A549 (cell line): ENCODE measurements at places on chromosomes 1 and 21.
A peak's percentile ranks its signal among the peaks of the same experiment; 100 is the strongest.

GRCh38 chr1:67721650-67722291 is 36.8 kb downstream of the GADD45A start:
- DNase-seq: no peak

- DNase-seq: no peak
Observed at GRCh38 chr1:216932424-216932823, 209.2 kb upstream of the ESRRG start.

DNA sequence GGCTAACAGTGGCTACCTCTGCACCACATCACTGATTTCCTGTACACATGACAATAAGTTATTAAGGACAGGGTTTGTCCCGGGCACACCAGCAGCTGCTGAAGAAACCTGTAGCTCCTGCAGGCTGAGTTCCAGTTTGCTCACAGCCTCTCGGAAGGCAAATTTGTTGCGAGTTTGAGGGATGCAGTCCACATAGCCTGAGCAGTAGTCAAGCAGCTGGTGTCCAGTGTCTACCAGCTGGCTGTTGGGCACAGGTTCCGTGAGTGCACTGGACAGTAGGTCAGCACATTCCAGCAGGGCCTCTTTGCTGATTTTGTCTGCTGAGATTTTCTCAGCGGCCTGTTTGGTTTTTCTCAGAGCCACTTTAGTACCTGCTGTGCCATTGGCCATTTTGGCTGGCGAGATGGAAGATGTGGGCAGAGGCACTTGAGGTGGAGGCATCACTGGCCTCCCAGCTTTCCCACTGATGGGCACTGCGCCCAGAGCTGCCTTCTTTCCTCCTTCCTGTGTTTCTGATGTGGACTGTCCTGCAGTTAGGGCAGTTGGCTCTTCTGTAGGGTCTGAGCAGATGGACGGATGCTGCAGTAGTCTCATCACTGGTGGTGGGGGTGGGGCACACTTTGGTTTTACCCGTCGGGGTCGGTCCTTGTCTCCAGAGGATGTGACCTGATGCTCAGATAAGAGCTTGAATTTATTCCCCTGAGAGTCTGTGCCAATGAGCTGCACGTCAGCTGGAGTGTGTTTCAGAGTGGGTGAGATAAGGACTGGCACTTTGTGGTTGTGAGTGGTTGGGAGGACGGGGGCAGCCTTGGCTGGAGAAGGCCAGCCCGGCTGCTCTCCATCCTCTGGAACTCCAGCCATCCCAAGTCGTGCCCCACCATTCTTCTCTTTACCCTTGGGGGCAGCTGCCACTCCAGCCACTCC is 26.1 kb downstream of the TOR3A start:
- no peak for DNase-seq

DNA sequence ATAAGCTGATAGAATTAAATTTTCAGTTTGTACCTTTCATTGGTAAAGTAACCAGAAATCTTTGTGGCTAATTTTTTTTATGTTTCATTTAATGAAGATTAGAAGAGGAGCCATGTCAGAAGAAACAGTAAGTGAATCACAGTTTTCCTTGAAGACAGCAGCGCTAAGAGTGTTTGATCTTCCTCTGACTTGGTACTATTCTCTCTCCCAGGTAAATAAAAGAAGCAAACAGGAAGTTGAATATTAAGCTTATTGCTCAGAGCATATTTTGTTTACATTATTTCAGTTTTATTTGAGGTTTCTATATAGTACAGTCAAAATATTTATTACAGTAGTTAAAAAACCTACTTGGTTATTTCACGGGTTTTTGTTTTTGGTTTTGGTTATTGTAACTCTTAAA is 3.7 kb downstream of the MIGA1 start:
- DNase-seq: peak; percentile 40

GRCh38 chr1:54973205-54973921 is 7.1 kb upstream of the TMEM61 start:
- peak; percentile 24 for DNase-seq

DNA sequence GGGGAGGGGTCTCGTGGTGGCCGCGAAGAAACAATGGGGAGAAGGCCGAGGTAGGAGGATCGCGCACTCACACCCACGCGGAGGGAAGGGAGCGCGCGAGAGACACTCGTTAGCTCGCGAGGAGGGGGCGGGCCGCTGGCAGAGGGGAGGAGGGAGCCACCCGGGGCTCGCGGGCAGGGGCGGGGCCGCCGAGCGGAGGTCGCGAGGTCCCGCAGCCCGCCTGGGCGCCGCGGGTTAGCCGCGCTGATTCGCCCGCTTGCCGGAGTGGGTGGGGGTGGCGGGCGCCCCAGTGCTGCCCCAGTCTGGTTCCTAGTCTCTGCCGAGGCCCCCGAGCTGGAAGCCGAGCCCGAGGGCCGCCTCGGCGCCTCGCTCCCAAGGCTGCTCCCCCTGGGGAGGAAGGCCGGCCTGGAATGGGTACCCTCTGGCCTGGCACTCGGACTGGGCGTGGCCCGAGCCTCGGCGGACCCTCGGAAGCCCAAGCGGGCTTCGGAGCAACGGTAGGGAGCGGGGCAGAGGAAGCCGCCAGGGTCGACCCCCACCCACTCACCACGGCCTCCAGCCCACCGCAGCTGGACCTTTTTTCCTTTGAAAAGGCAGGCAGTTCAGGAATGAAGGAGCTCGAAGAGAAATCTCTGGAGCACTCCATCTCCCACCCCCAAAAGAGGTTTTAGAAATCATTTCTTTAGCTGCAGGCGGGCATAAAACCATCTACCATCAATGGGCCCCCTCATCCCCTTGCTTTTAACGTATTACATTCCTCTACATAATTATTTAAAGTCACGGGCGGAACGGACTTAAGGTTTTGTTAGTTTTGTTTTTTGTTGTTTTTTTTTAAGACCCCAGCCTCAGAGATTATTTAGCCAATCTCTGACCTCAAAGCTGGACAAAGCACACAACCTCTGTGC is 722 bp upstream of the TUT4 start:
- peak; percentile 48 for DNase-seq

GRCh38 chr1:41485605-41486004 is 1.1 kb upstream of the EDN2 start:
- DNase-seq: peak; percentile 57

DNA sequence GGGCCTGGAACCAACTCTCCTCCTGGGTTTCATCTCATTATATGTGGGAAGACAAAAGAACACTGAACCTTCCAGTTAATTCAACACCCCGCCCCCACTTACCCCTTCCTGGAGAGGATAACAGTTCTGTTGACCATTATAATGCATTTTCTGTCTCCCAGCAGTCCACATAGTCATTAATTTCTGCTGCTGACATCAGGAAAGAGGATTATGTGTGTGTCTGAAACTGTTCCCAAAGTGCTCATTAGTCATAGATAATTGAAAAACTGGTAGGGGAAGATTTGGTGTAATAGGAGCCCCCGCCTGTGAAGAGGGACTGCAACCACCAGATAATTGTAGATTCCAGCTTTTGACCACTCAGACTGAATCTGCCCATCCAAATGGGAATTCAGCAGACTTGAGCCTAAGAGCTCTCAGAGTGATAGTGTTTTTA is 208.7 kb downstream of the FGGY start:
- DNase-seq: no peak

DNA sequence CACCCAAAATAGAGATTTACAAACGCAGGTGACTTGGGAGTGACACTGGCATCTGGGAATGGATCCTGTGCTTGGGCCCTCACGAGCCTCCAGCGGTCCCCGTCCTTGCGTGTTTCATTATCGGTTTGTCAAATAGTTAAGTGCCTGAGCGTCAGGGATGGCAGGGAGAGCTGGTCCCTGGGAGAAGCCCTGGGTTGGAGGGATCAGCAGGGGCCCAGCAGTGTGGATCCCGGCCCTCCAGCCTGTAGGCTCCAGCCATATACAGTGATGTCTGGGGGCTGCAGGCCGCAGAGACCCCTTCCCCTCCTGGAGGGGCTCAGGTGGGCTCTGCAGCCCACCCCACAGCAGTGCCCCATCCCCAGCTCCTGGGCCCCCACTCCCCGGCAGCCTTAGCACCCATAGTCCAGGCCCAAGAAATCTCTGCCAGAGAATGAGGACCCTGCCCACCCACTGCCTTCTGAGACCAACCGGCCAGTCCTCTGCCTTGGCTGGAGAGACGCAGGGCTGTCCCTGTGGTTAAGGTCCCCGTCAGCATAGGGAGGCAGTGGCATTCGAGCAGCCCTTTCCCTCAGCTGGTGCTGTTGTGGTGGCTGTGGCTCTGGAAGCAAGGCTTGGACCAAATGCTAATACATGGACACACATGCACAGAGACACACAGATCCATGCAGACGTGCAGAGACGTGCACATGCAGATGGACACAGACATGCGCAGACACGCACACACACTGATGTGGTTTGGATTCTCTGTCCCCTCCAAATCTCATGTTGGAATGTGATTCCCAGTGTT is 2.4 kb upstream of the SLC19A1 start:
- no peak for DNase-seq

DNA sequence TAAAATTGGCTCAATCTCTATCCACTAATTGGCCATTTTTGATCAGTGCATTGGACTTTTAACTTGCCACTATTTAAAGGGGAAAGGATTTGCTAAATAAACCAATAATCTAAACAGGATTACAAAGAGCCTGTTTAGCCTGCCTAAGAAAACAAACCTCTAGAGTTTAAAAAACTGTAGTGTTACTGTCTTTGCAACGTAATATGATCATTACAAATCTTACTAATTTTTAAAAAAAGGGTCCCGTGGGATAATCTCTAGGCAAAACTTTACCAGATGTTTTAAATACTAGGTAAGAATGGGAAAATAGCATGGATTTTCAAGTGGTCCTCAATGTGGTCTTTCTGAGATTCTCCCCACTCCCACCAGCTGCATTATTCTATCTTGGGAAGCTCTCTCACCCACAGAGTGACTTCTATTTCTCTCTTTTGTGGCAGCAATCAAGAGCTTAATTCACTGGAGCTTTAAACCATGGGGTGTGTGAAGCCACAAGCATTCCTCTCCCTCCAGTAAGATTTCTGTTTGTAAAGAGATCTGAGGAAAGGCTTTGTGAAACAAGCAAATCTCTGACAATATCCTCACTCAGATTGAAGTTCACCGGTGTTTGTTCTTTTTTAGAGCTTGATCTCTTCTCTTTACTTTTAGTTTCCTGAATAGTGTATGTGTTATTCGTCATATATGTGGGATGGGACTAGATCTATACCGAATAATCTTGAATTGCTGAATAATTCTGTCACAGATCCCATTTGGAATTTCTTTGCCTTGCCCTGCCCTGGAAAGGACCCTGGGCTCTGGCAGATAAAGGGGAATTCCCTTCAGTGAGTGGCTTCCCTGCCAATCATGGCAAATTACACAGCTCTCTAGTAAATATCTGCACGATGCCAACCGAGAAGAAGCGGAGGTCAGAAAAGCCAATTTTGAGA is 132.2 kb downstream of the TLR5 start:
- DNase-seq: no peak

DNA sequence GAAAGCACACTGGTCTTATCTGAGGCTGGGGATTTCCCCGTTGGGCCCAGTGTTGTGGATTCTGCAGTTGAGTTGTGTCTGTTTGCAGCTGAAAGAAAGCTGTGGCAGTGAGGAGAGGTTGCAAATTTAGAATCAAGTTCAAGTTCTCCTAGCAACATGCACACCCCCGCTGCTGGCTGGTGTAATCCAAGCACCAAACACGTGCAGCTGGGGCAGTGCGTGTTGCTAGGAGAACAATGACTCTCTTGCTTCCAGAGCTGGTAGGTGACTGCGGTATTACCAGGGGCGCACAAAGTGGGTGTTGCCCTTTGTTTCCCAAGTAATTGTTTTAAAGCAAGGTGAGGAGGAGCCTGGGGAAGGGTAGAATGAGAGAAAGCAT is 91.5 kb downstream of the IER5 start:
- no peak for DNase-seq

- DNase-seq: peak; percentile 46
Observed at GRCh38 chr1:15153184-15153841, at the start of gene TMEM51. TMEM51 (plus strand) TSS chr1:15153747; CDS start chr1:15215088, 61,341 bp downstream.

DNA sequence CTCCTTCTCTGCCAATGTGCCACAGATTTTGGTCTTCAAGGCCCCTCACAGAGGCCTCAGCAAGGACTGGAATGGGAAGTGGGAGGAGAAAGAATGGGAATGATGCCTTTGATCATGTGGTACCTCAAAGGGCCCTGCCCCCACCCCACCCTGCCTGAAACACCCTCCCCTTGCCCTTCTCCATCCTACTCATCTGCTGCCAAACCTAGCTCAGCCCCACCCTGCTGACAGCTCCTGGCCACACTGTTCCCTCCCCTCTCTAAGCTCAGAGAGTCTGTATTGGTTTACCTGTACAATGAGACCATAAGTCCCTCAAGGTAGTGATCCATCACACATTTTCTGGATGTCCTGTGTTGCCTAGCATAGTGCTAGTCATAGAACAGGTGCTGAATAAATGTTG is 6.7 kb upstream of the ARHGAP30 start:
- DNase-seq: no peak

- DNase-seq: no peak
Observed at GRCh38 chr1:219523411-219523810, 89.5 kb downstream of the ZC3H11B start.

- no peak for DNase-seq
Observed at GRCh38 chr1:99869304-99869703, 19.1 kb downstream of the AGL start.

GRCh38 chr1:107952989-107953388 is 12.0 kb downstream of the VAV3 start:
- no peak for DNase-seq

GRCh38 chr1:37851782-37852210 is 7.6 kb downstream of the MTF1 start:
- no peak for DNase-seq

- no peak for DNase-seq
Observed at GRCh38 chr1:10155087-10155712, 55.2 kb upstream of the KIF1B start.

DNA sequence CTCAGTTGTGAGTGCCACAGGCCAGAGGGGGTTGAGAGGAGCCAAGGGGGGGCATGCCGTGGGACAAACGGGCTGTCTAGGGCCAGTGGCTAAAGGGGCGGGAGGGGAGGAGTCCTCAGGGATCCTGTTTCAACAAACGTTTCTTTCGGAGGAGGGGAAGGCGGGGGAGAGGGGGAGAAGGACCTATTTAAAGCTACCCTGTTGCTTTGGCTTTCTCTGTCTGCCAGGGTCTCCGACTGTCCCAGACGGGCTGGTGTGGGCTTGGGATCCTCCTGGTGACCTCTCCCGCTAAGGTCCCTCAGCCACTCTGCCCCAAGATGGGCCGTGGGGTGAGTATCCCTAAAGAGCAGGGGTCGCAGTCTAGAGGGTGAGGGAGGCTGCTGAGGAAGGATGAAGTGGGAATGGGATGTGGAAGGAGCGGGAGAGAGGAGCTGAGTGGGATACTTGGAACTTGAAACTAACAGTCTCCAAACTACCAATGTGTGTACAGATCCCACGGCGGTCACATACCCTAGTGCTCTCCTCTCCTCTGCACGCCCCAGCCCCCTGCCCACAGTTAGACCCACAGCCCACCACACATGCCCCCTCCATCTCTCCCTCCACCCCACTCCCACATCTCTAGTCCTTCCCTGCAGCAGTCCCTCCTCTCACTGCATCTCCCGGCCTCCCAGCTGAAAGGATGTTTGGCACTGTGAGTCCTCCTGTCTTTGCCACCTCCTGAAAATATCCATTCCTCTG is at the start of gene ATP1A2:
Gene ATP1A2 (plus strand): TSS at position 215 of the 738 bp plus-strand sequence. CDS start 103 bp downstream, at position 318.
- no peak for DNase-seq

DNA sequence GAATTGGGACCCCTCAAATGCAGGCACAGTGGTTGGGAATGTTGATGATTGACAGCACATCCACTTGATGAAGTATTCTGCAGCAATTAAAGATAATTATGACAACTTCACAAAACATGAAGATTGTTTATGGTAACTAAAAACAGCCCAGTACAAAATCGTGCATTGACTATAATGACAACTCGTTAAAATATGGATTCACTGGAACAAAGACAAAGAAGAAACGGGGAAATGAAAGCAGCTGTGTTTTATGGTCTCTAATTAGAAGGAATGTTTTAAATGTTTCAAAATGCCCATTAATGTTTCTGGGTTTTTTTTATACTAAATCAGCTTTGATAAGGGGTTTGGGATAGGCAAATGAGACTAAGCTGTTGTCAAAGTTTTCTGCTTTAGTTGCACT is 36.1 kb downstream of the NIPAL3 start:
- no peak for DNase-seq
